ENCODE measurements at places on chromosomes 5 and 9. TPM values are rescaled to one million over a fixed set of nuclear protein-coding genes. Genes with fewer than 3 reads are reported as not detected.

The HTR4 gene
- not detected for total RNA-seq

The C5orf58 gene
- total RNA-seq: not detected

The SLC6A19 gene
- not detected for total RNA-seq

The MLANA gene
- not detected for total RNA-seq

The RNF130 gene
- 21.5 TPM for total RNA-seq

The IFNK gene
- not detected for total RNA-seq

The TAF11L4 gene
- total RNA-seq: not detected

The PCBD2 gene
- total RNA-seq: 4.7 TPM

The RAI14 gene
- 107 TPM for total RNA-seq

The TMC1 gene
- total RNA-seq: not detected

The PCDHGA3 gene
- 2.6 TPM for total RNA-seq

The SLC36A3 gene
- total RNA-seq: not detected

The TARS1 gene
- total RNA-seq: 250 TPM

The IGFBPL1 gene
- total RNA-seq: not detected

Data from smooth muscle cell of trachea (primary cell).